ENCODE measurements at places on chromosomes 5 and 9. TPM values are rescaled to one million over a fixed set of nuclear protein-coding genes. Genes with fewer than 3 reads are reported as not detected.

The CD180 gene
- not detected for total RNA-seq

The MTX3 gene
- 5.0 TPM for total RNA-seq

The DDX4 gene
- not detected for total RNA-seq

The FSTL4 gene
- total RNA-seq, result 4.0 TPM

The ZBTB26 gene
- 2.2 TPM for total RNA-seq

The FRMPD1 gene
- 0.03 TPM for total RNA-seq

The ENHO gene
- 2.1 TPM for total RNA-seq
